Skeletal muscle cell (primary cell): ENCODE measurements at places on chromosomes 7 and 10.

- DNase-seq, result no peak
These were observed 362.5 kb upstream of the ZMIZ1 start for GRCh38 chr10:78706256-78706655.

- no peak for DNase-seq
These were observed 652.1 kb downstream of the SUGCT start for GRCh38 chr7:40786909-40787308.

DNA sequence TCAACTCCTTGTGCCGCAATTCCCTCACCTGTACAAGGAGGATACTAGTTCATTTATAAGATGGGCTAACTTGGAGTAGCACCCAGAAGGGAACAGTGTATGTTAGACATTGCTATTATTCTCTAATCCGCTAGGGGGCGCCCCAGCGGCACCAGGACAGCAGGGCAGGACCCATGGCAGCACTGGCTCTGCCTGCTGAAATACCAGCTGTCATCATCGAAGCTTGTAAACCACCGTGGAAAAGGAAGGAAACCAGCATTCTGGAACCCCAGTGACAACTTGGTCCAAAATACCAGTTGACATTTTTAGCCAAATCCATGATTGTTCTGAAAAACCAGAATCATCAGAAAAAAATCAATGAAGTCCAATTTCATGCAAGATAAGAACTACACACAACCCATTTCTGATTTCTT lies 134.4 kb downstream of the ITGA8 start:
- no peak for DNase-seq

GRCh38 chr10:17431871-17432311 lies 22.5 kb downstream of the ST8SIA6 start:
- peak; percentile 25 for DNase-seq

- DNase-seq, result no peak
These were observed 66.8 kb downstream of the ELFN1 start for GRCh38 chr7:1736830-1737229.

DNA sequence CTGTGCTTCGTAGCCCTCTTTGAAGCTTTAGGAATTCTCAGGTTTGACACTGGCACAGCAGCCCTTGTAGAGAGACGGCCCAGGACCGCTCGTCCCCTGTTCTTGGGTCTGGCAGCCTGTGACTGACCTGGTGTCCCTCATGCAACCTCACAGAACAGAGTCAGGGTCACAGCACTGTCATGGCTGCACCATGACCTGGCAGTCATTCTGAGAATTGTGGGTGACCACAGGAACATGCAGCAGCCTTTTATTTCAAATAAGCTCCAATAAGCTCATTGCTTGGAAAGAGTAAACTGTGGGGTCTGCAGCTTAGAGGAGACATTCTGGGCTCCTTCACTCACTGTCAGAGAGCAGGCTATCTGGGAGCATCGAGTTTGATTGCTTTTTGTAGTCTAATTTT lies 42.5 kb downstream of the MYO1G start:
- DNase-seq, result no peak

GRCh38 chr7:105666324-105666723 lies 85.0 kb upstream of the EFCAB10 start:
- DNase-seq, result no peak

DNA sequence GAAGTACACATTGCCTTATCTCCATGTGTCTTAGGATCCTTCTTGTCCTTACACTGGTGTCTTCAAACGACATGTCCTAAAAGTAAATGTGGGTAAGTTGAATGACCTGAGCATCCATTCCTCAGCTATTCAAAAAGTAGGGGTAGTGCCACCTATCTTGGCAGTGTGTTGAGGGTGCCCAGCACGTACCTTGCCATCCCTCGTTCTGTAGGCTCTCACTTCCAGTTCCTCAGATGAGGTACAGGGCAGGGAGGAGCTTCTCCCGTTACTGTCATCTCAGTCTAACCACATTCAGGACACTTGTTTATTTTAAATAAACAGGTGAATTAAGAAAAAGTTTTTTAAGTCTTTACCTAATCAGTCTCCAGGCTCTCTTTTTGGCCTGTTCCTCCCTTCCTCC lies 13.0 kb downstream of the BUD23 start:
- DNase-seq, result no peak

GRCh38 chr10:24639124-24639523 lies 84.6 kb downstream of the ARHGAP21 start:
- no peak for DNase-seq

- DNase-seq, result peak; percentile 93
These were observed 1.6 kb upstream of the HILPDA start for GRCh38 chr7:128453836-128454804.

GRCh38 chr10:95391581-95392216 lies 100.9 kb upstream of the PDLIM1 start:
- peak; percentile 4 for DNase-seq

DNA sequence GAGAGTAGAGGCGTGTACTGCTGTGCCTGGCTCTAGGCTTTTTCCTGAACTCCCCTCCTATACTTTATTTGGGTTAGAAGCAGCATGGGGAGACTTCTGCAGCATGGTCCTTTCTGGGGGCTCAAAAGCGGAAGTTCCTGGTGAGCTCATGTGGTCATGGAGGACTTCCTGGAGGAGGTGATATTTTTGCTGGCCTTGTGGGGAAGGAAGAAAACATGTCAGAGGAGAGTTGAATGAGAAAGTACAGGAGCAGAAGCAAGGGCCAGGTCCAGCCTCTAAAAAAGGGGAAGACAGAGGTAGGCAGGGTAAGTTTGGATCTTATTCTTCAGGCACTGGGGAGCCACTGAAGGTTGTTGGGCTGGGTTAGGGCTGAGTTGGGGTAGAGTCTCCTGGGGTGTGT lies 45.5 kb downstream of the CASTOR2 start:
- DNase-seq, result no peak

DNA sequence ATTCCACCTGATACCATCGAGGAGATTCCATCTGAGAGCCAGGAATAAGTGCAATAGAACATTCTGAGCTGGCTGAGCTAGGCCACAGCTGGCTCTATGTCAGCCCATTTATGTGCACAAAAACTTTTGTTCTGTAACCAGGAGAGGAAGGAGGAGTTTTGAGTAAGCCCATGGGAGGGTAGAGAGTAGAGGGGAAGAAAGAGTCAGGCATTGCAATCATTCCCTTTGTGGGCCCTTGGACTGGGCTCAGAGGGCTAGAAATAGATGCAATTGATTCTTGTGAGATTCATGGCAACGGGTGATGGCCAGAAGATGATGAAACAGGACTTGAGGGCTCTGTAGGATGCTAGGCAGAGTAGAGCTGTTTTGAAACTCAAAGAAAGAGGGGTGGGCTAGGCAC lies 104.6 kb upstream of the KIF5B start:
- no peak for DNase-seq

GRCh38 chr7:45650404-45651394 lies 76.5 kb downstream of the ADCY1 start:
- no peak for DNase-seq

GRCh38 chr10:73647875-73648651 lies 6.8 kb upstream of the MYOZ1 start:
- DNase-seq, result no peak

DNA sequence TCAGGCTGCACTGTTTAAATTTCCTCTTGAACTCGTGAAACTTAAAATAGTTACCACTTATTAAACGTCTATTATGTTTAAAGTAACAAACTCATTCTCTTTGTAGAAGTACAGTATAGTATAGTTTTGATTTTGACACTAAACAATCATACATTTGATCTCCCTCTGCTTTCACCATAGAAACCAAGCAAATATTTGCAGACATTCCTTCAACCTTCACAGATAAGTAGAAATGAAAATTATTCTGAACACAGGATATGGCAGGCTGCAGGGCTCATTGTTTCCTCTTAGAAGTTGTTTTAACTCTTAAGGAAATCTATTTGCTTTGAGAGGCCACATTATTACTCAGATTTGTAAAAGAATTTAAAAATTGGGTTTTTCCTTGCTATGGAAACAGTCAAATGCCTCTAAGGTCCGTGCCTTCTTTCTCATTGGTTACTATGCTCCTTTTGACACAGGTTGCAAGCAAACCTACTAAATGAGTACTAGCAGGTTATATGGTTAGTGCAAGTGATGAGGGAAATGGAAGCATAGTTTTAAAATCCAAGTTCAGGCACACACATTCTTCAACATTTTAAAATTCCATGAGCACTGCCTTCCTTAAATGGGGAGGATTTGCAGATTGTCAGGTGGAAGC lies 92.8 kb upstream of the FAM133B start:
- no peak for DNase-seq

DNA sequence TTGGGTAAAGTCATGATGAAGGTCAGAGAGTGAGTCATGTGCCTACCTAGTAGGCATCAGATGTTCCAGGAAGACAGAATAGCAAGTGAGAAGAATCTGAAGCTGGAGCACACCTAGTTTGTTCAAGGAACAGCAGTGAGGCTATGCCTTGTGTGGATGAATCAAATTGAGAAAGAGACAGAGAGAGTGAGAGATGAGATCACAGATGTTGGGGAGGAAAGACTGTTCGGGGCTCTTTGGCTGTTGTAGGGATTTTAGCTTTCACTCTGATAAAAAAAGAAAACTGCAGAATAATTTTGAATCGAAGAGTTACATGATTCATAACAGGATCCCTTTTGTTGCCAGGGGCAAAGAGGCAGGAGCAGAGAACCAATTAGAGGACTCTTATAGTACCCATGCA lies 6.3 kb downstream of the LIPF start:
- no peak for DNase-seq

- peak; percentile 71 for DNase-seq
These were observed 273.9 kb downstream of the TSPAN12 start for GRCh38 chr7:120583899-120584586.

- no peak for DNase-seq
These were observed 797.4 kb upstream of the COBL start for GRCh38 chr7:52114056-52114455.

GRCh38 chr7:91043924-91044645 lies 220.1 kb upstream of the FZD1 start:
- no peak for DNase-seq

DNA sequence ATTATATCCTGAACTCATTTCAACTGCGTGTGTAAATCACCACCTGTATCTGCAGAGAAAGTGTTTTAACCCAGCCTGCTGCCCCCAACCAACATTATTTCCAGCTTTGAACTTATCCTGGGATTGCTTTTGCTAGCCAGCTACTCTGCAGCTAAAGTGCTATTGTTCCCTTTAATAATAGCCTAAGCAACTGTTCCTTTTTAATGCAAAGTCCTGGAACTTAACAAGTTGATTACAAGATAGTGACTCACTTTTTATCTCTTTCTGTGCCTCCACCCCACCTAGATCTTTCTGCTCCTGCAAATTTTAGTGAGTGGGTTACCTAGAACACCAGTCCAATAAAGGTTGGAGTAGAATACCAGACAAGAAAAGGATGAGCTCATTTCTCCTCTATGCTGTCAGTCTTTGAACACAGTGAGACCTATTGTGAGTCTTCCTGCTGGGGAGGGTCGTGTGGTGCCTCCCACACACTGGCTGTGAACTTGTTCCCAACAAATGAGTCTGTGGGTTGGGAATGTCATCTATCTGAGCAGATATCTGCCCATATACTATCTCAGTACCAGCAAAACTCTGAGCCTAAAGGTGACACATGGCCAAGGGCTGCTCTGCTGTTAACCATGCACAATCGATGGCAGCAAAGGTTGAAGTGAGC lies 137.7 kb downstream of the FAM204A start:
- no peak for DNase-seq

DNA sequence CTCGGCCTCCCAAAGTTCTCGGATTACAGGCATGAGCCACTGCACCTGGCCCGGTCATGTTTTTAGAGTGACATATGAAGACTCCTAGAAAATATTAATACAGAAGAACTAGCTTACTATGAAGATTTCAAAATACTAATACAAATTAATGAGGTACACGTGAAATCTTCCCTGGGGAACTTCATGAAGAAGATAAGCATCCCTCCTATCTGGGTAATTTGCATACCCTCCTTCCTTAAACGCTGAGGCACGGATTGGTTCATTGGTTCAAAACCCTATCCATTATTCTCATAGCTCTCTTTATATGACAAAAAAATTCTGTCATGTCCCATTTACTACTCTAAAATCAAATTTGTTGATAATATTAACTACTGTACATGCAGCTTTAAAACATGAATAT lies 224.8 kb upstream of the KLF14 start:
- no peak for DNase-seq

DNA sequence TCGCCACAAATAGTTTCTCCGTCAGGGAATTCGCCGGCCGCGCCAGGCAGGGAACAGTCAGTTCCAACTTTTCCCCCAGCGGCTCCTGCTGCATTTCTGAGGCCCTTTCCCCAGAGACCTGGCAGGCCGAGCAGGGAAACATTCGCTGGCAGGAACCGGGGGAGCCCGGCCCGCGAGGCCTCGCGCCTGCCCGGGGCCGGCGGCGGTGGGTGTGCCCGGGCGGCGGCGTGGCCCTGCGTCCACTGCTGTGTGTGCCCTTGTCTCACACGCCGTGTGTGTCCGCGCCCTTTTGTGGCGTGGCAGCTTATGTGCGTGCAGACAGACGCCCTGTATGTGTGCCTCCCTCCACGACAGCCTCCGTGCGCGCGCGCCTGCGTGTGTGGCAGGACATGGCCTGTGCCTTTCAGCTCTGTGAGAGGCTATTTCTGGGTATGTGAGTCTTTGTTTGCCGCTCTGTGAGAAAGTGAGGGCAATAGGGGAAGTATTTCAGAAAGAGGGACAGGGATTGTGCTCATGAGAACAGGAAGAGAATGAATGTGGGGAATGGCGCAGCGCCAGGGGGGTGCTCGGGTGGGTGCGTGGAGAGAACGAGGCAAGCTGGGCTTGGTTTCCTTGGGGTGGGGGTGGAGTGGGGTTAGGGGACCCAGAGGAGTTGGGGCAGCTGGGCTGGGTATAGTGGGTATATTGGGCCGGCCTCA lies 689 bp upstream of the SMARCD3 start:
- DNase-seq, result no peak

DNA sequence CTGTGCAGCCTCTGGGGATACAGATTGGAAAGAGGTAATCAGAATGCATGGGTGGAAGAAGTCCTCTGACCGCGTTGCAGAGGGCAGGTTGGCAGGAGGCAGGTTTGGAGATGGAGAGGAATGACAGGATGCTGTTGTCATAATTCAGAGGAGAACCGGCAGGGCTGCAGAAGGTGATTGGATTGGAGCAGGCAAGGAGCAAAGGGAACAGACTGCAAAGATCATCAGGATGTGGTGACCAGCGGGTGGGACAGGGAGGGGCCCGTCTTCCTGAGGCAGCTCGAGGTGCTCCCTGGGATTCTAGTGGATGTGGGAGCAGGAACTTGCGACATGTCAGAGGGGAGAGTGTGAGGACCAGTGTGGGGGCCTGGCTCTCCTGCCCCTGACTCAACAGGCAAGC lies 78.5 kb upstream of the PPIF start:
- DNase-seq, result no peak
